ENCODE measurements at places on chromosomes 4 and X. TPM values are rescaled to one million over a fixed set of nuclear protein-coding genes. Genes with fewer than 3 reads are reported as not detected.

ACE2 gene
- 0.66 TPM for polyA plus RNA-seq

PDE5A gene
- polyA plus RNA-seq, result 66.5 TPM

DCUN1D4 gene
- 51.2 TPM for polyA plus RNA-seq

ATP8A1 gene
- polyA plus RNA-seq, result 21.5 TPM

KCND1 gene
- 4.5 TPM for polyA plus RNA-seq

MAGEA2B gene
- polyA plus RNA-seq, result not detected

SMS gene
- polyA plus RNA-seq, result 97.8 TPM

NLGN4X gene
- polyA plus RNA-seq, result 2.6 TPM

PRRG1 gene
- 15.0 TPM for polyA plus RNA-seq

PDZD4 gene
- polyA plus RNA-seq, result 13.7 TPM

NMU gene
- polyA plus RNA-seq, result 3.8 TPM

EFHC2 gene
- 3.5 TPM for polyA plus RNA-seq

CT55 gene
- not detected for polyA plus RNA-seq

Data from left lung (tissue), 14 donors.